ENCODE measurements at places on chromosomes 4 and X.

- no peak for DNase-seq
Measured at GRCh38 chr4:66704243-66704642, 841.1 kb downstream of the CENPC start.

GRCh38 chrX:41603596-41603995 lies 85.2 kb upstream of the GPR34 start:
- no peak for DNase-seq

- no peak for DNase-seq
Measured at GRCh38 chr4:53349091-53349491, 16.8 kb downstream of the SCFD2 start.

DNA sequence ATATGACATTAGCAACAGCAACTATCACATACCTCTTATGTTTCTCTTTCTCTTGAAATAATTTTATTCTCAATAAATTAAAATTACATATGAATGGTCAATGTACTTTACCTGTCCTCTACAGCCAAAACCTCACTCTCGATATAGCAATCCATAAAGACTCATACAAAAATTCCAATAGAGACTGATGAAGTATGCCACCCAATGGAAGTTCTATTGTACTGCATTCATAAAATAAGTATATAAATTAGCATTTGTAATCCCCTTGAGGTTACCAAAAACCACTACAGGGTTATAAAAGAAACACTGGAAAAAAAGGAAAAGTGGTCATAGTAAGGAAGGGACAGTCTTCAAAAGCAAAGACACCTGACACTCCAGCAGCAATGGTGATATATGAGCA lies 32.8 kb downstream of the CLDN2 start:
- no peak for DNase-seq

DNA sequence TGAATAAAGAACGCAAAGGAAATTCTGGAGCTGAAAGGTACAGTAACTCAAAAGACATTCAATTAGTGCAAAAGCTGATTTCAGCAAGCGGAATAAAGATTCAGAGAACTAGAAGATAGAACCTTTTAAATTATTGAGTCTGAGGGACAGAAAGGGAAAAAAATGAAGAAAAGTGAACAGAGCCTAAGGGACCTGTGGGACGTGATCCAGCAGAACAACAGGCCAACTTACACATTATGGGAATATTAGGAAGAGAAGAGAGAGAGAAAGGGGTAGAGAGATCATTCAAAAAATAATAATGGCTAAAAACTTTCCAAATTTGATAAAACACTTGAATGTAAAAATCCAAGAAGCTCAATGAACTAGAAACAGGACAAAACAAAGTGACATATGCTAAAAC lies 17.5 kb upstream of the GPRASP2 start:
- DNase-seq, result no peak

GRCh38 chr4:178976861-178977260 lies 1534.6 kb upstream of the AGA start:
- DNase-seq, result no peak

- no peak for DNase-seq
Measured at GRCh38 chrX:33330798-33331197, 119.4 kb upstream of the DMD start.

- DNase-seq, result no peak
Measured at GRCh38 chrX:7263961-7264360, 116.0 kb upstream of the PUDP start.

DNA sequence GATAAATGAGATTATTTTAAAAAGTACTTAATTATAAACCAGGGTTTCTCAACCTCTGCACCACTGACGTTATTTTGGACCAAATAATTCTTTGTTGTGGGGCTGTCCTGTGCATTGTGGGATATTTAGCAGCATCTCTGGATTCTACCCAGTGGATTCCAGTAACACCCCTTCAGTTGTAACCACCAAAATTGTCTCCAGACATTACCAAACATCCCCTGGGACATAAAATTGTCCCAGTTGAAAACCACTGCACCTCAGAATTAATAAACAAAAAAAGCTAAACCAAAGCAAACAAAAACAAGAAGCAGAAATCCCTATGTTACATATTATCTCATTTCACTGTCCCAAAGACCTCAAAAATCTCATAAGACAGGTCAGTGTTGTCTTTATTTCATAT lies 54.2 kb upstream of the GIMD1 start:
- no peak for DNase-seq

DNA sequence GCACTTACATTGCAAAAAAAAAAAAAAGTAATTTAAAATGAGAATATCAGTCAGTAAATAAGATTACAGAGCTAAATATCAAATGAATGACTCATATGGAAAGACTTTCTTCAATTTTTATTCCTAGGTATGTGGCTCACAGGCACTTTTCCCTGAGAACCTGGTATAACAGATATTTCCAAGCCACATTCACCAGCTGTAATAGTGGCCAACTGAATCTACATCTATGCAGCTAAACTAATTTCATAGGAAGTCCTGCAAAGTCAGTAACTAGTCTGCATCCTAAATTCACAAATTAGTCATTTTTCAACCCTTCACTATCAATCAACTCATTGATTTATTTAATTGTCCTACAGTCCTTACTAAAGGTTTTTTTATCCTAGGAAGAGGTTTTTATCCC lies 5.6 kb downstream of the PDE5A start:
- DNase-seq, result no peak

- DNase-seq, result no peak
Measured at GRCh38 chr4:138275963-138276621, 33.9 kb upstream of the SLC7A11 start.

GRCh38 chr4:15901998-15902397 lies 36.5 kb downstream of the FGFBP1 start:
- no peak for DNase-seq

DNA sequence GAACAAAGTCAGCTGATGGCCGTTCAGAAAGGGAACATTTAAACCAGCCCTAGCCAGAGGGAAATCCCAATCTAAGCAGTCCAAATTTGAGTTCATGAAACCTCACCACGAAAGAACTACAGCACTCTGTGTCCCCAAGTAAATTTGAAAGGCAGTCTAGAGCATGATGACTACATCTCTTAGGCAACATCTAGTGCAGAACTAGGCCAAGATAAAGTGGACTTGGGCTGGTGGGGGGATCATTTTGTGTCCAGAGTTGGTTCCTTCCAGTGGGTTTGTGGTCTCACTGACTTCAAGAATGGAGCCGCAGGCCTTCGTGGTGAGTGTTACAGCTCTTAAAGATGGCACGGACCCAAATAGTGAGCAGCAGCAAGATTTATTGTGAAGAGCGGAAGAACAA lies 64.9 kb downstream of the KLHL4 start:
- DNase-seq, result no peak

- DNase-seq, result no peak
Measured at GRCh38 chr4:87011340-87012034, 76.7 kb downstream of the AFF1 start.

GRCh38 chrX:13142891-13143290 lies 98.5 kb upstream of the FAM9C start:
- DNase-seq, result no peak

DNA sequence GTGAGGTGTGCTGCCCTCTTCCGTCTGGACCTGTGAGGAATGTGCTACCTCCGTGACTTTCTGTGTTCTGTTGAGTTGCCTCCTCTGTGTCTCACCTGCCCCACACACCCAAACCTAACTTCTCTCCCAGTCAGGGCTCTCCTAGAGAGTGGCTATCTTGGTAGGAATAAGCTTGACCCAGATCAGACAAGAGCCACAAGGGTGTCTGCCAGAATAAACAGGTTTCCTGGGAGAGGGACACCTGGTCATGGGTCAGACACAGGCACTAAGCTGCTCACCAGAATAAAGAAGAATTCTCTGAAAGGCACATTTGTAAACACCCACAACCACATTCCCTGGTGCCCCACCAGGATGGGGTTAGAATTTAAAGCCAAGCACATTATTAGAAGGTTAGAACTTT lies 11.1 kb downstream of the ZNF182 start:
- no peak for DNase-seq

GRCh38 chr4:167578906-167579305 lies 344.6 kb upstream of the SPOCK3 start:
- no peak for DNase-seq

DNA sequence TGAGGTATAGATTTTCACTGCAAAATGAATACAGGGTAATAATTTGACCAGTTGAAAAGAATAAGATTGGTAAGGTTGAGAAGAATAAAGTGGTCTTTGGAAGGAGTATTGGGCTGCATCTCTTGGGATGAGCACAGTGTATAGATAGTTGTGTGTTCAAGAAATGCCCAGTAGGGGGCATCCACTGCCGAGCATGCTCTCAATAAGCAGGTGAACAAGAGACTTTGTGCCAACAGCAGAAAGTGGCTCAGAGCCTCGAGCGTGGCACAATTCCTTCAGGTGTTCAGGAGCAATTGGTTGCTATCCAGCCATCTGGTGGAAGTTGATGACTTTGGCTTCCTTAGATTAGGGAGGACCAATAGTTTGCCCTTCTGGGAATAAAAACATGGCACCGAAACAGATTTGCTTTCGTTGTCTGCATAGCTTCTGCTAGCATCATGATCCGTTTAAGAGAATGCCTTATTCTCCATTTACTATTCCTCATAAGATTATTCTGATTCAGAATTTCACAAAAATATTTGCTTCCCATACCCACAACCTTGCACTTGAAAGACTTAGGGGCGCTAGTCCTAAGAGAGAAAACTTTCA lies 258.1 kb upstream of the NEIL3 start:
- DNase-seq, result no peak

GRCh38 chr4:14035076-14035475 lies 407.6 kb upstream of the BOD1L1 start:
- no peak for DNase-seq

DNA sequence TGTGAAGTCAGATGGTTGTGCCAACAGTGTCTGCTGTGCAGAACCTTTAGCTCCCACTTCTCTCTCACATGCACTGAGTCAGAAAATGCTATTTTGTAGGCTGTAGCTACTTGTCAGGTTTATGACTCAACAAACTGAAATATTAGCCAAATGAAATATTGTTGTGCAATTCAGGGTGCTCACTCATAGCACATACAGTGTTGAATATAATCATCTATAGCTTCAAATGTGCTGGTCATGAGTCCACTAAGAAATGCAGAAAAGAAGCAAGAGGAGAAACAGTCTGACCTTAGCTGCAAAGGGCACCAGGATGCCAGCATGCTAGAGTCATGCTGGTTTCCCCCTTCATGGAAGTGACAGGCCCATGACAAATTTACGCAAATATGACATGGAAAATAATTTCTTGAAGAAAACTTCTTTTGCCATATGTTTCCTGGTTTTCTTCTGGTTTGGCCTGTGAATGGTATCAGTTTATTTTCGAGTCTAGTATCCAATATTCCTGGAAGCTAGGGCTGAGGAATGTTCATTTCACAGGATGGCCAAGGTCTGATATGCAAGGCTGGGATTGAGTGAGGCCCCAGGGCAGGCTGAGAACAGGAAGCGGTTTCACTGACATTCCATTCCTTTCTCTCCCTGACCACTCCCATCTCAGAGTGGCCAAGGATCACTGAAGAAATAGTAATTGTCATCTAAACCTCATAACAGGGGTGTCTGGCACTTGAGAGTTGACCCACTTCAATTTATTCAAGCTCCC lies 10.3 kb upstream of the CXCL2 start:
- no peak for DNase-seq

DNA sequence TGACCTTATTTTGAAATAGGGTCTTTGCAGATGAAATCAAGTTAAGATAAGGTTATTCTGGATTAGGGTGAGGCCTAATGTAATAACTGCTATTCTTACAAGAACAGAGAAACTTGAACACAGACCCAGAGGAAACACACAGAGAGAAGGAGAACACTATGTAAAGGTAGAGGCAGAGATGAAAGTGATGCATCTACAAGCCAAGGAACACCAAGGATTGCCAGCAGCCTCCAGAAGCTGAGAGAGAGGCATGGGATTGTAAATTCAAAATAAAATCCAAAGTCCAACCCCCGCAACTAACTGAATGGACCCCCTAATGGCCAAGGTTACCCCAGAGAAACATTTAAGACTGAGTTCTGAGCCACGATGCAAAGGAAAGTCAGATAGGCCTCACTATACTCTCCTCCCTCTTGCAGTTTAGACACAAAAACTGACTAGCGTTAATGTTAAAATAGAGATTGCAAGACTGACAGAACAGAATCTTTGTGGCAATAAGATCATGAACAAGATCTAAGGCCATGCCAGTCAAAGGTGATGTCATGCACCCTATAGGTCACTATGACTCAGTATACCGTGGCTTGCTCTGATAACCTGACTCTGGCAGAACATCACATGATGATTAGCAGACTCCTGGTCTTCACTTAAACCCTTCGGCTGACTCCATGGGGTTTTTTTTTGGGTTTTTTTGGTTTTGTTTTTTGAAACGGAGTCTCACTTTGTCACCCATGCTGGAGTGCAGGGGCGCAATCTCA lies 42.9 kb downstream of the DDX60L start:
- DNase-seq, result no peak

- DNase-seq, result no peak
Measured at GRCh38 chr4:93355411-93355810, 473.1 kb upstream of the ATOH1 start.

GRCh38 chr4:14743601-14744000 lies 258.7 kb upstream of the CPEB2 start:
- no peak for DNase-seq

- no peak for DNase-seq
Measured at GRCh38 chr4:178577933-178578332, 1135.7 kb upstream of the AGA start.

DNA sequence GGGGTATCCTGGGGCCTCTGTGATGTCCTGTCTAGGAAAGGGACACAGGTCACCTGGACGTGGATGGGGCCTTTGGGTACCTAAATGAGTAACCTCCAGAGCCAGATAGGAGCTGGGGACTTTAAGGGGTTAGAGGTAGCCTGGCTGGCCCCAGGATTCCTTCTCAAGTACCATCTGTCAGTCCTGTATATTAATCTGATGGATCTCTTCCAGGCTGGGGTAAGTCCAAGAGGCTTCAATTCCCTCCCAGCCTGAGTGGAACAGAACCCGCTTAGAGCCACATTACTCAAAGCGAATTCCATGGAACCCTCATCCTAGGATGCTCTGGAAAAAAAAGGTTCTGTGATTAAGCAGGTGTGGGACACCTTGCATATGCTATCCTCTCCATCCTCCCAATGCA lies 24.8 kb upstream of the MAP3K15 start:
- DNase-seq, result no peak

- DNase-seq, result no peak
Measured at GRCh38 chr4:108703370-108703769, 53.0 kb downstream of the OSTC start.

DNA sequence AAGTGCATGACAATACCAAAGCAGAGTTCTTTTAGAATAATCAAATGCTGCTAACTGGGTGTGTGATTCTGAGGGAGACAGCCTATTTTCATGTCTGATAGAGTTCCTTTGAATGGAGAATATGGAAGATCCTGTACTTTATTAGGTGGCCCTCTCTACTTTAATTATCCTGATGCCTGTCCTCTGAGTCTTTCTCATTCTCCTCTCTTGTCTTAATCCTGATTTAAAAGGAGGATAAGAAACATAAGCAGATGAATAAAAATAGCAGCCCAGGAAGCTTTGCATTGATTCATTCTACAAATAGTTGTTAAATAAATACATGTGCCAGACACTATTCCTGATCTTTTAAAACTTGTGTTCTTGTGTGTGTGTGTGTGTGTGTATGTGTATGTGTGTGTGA lies 387.3 kb downstream of the SPRY1 start:
- no peak for DNase-seq
